Putamen (tissue), 1 donor: ENCODE measurements at places on chromosomes 5 and 9.
A peak's percentile ranks its signal among the peaks of the same experiment; 100 is the strongest.

GRCh38 chr9:82127465-82127864 is 138.9 kb downstream of the SPATA31D1 start:
- no peak for DNase-seq

GRCh38 chr5:149022200-149022599 is 40.7 kb downstream of the SH3TC2 start:
- DNase-seq: no peak

DNA sequence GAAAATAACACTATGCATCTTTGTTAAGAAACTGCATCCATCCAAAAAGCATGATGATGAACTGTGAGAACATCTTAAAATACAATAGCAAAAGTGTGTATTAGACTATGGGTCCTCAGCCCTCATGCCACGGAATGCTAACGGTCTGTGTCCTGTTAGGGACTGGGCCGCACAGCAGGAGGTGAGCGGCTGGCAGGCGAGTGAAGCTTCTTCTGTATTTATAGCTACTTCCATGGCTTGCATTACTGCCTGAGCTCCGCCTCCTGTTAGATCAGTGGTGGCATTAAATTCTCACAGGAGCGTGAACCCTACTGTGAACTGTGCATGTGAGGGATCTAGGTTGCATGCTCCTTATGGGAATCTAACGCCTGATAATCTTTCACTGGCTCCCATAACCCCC is 129.8 kb downstream of the NXNL2 start:
- DNase-seq: no peak

- peak; percentile 83 for DNase-seq
Observed at GRCh38 chr5:77945874-77946273, 169.7 kb upstream of the TBCA start.

DNA sequence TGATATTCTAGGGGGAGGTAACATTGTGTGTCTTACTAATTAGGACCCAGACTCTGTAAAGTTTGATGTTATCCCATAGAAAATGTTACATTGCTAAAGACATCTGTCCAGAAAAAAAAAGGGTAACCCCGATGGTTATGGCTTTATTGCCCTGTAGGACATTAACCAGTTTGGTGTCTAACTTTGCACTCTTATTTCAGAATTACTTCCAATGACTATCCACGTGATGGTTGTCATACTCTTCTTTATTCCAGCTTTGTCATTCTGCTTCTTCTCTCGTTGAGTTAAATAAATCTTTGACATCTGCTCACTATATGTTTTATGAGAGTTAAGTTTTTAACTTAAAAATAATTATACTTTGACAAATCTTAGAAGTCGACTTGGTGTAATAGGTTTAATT is 180.4 kb upstream of the ANKRD55 start:
- no peak for DNase-seq

- no peak for DNase-seq
Observed at GRCh38 chr9:16210440-16210839, 657.6 kb downstream of the CCDC171 start.

GRCh38 chr9:24614070-24614469 is 68.4 kb upstream of the IZUMO3 start:
- no peak for DNase-seq

- no peak for DNase-seq
Observed at GRCh38 chr5:24609706-24610105, 35.1 kb downstream of the CDH10 start.

- no peak for DNase-seq
Observed at GRCh38 chr9:18451406-18451805, 22.5 kb upstream of the ADAMTSL1 start.

GRCh38 chr5:84861306-84861705 is 476.6 kb upstream of the EDIL3 start:
- no peak for DNase-seq

GRCh38 chr9:78573205-78573604 is 276.3 kb downstream of the PSAT1 start:
- DNase-seq: no peak

- DNase-seq: no peak
Observed at GRCh38 chr9:114693248-114693855, 11.4 kb upstream of the TEX48 start.

GRCh38 chr9:35226651-35227050 is 64.8 kb downstream of the UNC13B start:
- no peak for DNase-seq

DNA sequence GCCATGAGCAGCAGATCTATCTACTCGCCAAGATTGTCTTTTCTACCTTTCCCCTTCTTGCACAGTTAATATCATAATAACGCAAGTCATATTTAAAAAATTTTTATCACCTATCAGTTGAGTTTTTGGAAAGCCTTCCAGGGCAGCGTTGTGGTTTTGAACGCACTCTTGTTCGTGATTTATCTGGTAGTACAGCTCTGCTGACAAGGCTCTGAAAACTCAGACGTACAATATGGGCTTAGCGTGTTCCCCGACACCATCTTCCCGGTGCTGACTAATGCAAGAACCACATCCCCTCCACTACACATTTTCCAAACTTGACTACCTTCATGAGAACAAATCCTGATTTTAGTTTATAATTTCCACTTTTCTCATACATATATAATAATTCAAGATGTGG is 1.6 kb upstream of the NFIL3 start:
- no peak for DNase-seq

- DNase-seq: no peak
Observed at GRCh38 chr5:157106630-157107461, 2.0 kb downstream of the HAVCR2 start.

GRCh38 chr5:151719228-151720000 is 32.7 kb upstream of the SPARC start:
- no peak for DNase-seq

- no peak for DNase-seq
Observed at GRCh38 chr5:111434800-111435199, 77.5 kb downstream of the STARD4 start.

GRCh38 chr5:120358949-120359348 is 105.2 kb upstream of the PRR16 start:
- DNase-seq: no peak

- no peak for DNase-seq
Observed at GRCh38 chr5:103414604-103415003, 148.0 kb downstream of the NUDT12 start.

GRCh38 chr9:25677301-25678146 is 720 bp downstream of the TUSC1 start:
- DNase-seq: peak; percentile 77

DNA sequence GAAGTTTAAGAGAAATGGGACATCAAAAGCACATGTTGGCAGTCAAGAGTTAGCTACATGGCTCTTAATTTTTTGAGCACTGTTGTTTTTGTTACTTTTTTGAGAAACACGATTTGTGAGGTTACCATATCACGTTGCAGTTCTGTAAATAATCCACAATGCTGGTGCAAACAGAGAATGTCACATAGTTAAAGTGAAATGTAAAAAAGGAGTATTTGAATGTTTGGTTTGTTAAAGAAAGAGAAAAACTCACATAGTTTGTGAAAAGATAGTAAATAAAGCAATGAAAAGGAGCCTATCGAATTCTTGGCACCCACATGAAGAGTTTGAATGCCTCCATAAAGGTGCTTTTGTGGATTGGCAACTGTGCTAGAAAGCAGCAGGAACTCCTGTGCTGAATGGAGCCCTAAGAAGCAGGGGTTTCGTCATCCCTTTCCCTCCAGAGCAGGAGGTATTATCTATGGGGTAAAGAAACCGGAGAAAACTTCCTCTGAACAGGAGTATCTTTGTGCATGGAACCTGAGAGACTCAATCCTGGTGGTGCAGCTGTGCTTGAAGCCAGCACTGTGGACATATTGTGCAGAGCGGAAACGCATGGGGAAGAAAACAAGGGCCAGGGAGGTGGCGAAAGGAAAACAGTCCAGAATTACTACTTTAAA is 148.5 kb upstream of the OTULINL start:
- DNase-seq: no peak

DNA sequence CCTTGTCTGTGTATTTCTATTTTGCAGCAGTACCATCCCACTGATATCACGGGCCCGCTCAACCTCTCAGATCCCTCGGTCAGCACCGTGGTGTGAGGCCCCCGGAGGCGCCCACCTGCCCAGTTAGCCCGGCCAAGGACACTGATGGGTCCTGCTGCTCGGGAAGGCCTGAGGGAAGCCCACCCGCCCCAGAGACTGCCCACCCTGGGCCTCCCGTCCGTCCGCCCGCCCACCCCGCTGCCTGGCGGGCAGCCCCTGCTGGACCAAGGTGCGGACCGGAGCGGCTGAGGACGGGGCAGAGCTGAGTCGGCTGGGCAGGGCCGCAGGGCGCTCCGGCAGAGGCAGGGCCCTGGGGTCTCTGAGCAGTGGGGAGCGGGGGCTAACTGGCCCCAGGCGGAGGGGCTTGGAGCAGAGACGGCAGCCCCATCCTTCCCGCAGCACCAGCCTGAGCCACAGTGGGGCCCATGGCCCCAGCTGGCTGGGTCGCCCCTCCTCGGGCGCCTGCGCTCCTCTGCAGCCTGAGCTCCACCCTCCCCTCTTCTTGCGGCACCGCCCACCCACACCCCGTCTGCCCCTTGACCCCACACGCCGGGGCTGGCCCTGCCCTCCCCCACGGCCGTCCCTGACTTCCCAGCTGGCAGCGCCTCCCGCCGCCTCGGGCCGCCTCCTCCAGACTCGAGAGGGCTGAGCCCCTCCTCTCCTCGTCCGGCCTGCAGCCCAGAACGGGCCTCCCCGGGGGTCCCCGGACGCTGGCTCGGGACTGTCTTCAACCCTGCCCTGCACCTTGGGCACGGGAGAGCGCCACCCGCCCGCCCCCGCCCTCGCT is 1.9 kb downstream of the LRRC26 start:
- DNase-seq: no peak

- DNase-seq: no peak
Observed at GRCh38 chr5:58582019-58582802, 664 bp upstream of the RAB3C start.

DNA sequence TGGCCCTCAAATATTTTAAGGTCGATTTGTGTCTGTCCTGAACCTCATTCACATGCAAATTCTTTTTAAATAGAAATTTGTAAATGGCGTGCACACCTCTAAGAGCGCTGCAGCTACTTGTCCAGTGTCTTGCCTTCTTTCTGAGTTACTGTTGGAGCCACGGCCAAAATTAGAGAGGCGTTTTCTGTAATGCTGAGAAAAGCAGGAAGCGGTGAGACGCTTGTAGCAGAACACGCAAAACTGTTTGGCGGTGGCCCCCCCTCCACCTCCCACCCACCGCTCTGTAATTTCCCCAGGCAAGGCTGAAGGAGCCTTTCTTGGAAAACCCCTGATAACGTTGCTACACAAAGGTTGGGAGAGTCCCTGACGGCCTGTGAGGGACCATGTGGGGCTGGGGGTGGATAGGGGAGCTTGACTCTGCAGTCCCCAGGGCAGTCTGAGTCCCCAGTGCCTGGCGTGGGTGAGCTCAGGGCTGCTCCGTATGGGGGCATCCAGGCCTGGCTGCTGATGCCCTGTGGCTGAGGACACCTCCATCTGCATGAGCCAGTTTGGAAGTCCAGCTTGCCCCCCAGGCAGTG is 96.5 kb downstream of the GADD45G start:
- DNase-seq: no peak
